Fibroblast of the aortic adventitia (primary cell): ENCODE measurements at places on chromosomes 16 and 17. TPM values are rescaled to one million over a fixed set of nuclear protein-coding genes. Genes with fewer than 3 reads are reported as not detected.

- no peak for DNase-seq
These were observed 244.1 kb downstream of the STX8 start for GRCh38 chr17:9331279-9332131.

GRCh38 chr17:75131278-75132017, at the start of gene NT5C:
Gene NT5C, minus strand, starts transcription at chr17:75131742. Its CDS starts 35 bp downstream, at chr17:75131707.
- peak; percentile 64 for DNase-seq

DNA sequence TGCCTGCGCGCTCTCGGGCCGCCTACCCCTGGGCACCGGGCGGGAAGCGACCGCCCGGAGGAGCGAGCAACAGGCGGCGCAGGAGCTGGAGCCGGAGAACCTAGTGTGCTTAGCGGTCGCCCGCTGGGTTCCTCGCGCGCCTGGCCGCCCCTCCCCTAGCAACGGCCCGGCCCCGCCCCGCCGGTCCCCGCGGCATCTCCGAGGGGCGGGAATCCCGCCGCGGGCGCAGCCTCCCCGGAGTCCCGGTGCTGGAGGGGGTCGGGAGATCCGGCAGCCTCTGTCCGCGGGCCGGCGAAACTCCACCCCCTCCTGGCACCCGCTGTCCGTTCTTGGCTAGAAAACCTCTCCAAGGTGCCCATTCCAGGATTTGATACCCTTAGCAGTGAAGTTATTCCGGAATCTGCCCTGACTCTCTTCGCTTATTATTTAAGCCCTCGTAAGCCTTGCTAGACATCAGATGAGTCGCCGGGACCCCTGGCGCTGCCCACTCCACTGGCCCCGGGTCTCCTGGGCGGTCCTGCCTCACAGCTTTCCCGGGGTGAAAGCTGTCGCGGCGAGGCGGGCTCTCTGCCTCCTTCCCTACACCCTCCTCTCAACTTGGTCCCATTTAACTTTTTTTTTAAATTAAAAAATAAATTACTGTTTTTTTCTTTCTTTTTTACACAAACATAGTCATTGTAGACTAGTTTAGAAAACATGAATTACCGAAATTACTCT, at the start of gene RPRML:
Gene RPRML (minus strand): TSS at position 107 of the 717 bp plus-strand sequence. CDS start 246 bp downstream, outside the sequence.
- DNase-seq = no peak

Gene CCL4L2
- total RNA-seq = not detected in 2 replicates

Gene SLC5A11
- not detected in 2 replicates for total RNA-seq

Gene ITGAE
- 19.7 and 37.4 TPM in 2 replicates for total RNA-seq

GRCh38 chr17:82198092-82198491, 14.6 kb downstream of the CCDC57 start:
- no peak for DNase-seq

Gene KRT36
- total RNA-seq = not detected in 2 replicates

GRCh38 chr16:19389246-19389645, 28.4 kb upstream of the TMC5 start:
- peak; percentile 14 for DNase-seq

Gene ZNF319
- 2.3 and 4.8 TPM in 2 replicates for total RNA-seq

DNA sequence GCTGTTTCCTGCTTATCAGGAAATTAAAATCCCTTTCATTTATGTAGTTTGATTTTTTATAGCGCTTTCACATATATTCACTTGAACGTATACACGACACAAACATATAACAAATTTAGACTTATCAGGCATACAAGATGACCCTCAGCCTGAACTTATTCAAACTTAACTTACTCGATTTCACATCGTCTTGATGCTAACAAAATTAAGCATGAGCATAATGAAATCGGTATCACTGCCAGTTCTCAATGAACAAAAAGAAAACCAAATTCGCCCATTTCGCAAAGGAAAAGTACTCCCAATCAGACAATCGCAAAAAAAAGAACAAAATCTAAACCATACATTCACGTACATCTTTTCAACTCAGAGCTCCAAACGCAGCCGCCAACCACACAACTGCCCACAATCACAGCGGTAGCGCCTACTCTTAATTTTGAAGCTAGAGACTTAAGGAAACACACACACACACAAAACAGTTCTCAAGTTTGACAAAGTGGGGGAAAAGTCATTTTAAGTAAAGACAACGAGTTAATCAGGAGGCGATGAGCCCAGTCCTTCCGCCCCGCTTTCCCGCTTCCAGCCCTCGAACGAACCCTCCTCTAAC, 1.1 kb downstream of the GJC1 start:
- peak; percentile 43 for DNase-seq

- no peak for DNase-seq
These were observed 335 bp downstream of the TMEM11 start for GRCh38 chr17:21213638-21214014.

Gene CHST5
- 0.09 TPM in 1 of 2 replicates, not detected in the other for total RNA-seq

Gene LITAFD
- total RNA-seq = not detected in 2 replicates

Gene TEX19
- total RNA-seq = not detected in 2 replicates

- DNase-seq = no peak
These were observed 1.9 kb upstream of the CBFB start for GRCh38 chr16:67027046-67027445.

GRCh38 chr17:76252040-76252954, 12.0 kb upstream of the RNF157 start:
- peak; percentile 76 for DNase-seq

DNA sequence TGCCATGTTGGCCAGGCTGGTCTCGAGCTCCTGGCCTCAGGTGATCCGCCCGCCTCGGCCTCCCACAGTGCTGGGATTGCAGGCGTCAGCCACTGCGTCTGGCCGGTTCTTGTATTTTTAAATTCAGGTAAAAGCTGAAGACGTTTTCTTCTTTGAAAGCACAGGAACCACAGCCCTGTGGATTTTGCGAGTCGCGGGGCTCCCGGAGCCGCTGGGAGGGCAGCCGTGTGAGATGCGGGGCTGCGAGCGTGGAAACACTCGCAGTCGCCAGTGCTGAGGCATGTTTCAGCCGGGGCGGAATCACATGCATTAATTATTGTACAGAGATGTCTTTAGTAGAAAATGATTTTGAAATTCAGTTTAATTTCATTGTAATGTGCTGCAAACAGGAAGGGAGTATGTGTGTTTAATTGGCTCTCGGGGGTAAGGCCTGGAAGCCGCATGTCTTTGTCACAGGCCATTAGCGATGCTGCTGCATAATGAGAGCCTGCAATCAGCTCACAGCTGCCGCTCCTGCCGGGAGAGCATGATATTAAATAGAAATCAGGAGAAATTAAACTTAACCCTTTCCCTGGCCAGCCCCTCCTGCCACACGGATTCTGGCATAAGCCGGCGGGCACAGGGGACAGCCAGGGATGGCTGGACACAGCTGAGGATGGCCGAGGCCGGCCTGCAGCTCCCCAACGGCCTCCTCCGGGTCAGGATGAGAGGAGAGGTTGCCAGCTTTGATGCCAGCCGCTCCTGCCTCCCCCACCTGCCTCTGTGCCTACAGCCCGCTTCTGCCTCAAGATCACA, 35.4 kb upstream of the CDH15 start:
- DNase-seq = no peak

DNA sequence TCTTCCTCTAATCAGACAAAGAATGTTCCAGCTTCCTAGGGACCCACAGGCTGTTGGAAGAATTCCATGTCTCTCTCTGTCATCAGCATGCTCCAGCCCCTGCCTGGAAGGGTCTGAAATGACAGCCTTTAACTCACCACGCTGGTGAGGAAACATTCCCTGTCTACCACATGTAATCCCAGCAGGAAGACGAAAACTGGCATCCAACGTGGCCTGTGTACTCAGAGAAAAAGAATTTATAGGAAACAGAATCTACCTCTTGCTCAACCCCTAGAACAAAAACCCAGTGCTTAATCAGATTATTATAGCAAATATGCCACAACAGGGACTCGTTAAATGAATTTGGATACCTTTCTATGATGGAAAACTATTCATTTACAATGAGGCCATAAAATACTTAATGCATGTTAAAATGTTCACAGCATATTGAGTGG, 147.3 kb upstream of the FOXF1 start:
- DNase-seq = peak; percentile 96

DNA sequence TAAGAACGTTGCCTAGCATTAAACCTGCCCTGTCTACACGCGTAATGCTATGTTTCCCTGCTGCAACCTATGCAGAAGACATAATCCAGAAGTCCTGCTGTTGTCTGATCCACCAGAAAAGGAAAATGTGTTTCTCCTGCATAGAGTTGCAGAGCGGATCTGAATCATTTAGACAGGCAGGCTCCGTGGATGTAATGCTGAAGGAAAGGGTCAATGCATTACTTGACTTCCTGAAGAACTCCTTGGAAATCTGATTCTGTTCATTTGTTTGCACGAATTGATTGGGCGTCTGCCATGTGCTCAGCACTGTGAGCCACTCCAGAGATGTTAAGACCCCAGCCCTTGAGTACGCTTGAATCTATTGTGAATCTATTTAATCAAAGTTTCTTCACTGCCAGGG, 83.4 kb downstream of the FOXL1 start:
- DNase-seq = peak; percentile 51

- peak; percentile 67 for DNase-seq
These were observed 46.3 kb downstream of the SNX11 start for GRCh38 chr17:48153691-48154358.

Gene UTS2R
- total RNA-seq = not detected in 2 replicates

DNA sequence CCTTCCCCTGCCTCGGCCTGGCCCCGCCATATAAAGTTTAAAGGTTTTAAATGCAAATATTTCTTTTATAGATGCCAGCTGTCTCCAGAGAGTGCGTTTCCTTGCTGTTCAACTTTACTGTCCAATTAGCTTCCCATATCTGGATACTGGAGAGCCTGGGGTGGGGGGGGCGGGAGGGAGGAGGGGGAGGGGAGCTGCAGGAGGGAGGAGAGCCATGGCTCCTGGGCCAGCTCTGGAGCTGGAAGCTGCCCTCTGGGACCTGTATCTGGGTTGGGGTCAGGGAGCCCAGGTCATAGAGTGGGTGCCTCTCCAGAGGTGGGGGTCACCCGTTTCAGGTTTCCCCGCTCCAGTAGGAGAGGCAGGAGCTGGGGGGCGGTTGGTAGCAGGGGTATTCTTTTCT, 6.2 kb upstream of the GSE1 start:
- no peak for DNase-seq
